Stimulated activated CD4-positive, alpha-beta T cell treated with anti-CD3 and anti-CD28 coated beads, Interleukin-12 subunit alpha, Interleukin-12 subunit beta, amount 100 ng/mL, for 48 hours (primary cell): ENCODE measurements at places on chromosomes 2 and 18.

DNA sequence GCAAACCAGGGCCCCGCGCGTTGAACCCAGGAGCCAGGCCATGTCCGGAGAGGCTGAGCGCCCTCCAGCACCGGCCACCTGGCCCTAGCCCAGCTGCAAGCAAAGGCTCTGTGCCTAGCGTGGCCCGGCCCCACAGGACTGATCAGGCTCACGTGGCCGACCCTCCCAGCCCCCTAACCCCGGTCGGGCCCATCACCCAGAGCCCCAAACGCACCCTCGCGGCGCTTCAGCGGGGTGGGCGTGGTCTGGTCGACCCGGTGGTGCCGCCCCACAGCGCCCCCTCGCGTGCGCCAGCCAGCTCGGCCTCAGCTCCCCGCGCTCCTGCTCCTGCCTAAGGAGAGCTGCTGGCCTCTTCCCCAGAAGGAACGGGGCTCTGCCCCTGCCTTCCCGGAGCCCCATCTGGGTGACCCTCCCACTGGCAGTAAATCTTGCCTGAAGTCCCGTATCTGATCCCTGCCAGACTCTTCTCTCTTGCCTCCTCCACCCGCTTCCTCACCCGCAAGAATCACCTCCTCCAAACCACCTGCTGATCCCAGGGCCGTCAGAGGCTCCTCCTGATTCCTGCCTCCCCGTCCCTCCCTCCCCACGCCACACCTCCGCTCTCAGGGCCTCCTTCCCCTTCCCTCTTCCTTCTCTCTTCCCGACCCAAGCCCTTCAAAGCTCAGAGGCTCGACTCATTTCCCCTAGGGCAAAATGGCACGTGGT, 12.3 kb upstream of the TEX51 start:
- peak; percentile 50 for DNase-seq

DNA sequence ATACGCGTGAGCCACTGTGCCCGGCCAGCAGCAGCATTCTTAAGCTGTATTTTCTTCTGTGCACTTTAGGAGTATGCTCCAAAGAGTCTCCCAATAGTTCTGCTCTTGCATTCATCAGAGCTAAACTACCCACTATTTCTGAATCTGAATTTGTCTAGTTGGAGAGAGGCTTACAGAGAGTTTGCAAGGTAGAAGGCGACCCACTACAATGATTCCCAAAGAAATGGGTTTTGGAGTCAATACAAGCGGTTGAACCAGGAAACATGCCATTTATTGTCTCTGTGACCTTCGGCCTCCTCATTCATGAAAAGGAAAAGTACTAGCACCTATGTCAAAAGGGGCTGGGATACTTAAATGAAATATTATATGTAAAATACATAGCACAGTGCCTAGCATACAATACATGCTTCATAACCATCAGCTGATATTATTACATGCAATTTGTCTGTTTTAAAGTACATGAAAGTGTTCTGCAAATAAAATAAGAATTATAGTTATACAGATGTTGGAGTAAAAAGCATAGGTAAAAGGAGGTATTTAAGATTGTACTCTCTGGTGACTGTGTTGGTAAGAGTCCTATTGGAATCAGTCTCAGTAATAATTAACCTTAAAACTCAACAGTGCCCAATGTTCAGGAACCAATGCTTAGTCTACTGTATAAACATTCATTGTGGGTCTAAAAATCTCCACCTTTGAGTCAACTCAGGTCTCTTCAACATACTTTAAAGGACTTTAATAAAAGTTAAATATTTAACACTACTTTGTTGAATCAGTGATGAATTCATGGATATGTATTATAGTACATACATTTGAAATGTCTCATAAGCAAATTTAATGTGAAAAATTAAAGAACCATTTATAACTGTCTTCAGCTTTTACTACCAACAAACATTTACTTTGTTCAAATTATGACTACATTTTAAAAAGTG, 89.8 kb upstream of the GRB14 start:
- no peak for DNase-seq

- no peak for DNase-seq
Observed at GRCh38 chr2:100820523-100821254, 750 bp downstream of the NPAS2 start.

GRCh38 chr18:12608301-12608700, 49.6 kb downstream of the SPIRE1 start:
- DNase-seq: no peak

GRCh38 chr2:20153131-20153851, 71.6 kb downstream of the SDC1 start:
- DNase-seq: no peak

GRCh38 chr18:35050028-35050546, 8.9 kb downstream of the MAPRE2 start:
- DNase-seq: no peak

- DNase-seq: no peak
Observed at GRCh38 chr2:153388246-153388645, 90.3 kb downstream of the RPRM start.

DNA sequence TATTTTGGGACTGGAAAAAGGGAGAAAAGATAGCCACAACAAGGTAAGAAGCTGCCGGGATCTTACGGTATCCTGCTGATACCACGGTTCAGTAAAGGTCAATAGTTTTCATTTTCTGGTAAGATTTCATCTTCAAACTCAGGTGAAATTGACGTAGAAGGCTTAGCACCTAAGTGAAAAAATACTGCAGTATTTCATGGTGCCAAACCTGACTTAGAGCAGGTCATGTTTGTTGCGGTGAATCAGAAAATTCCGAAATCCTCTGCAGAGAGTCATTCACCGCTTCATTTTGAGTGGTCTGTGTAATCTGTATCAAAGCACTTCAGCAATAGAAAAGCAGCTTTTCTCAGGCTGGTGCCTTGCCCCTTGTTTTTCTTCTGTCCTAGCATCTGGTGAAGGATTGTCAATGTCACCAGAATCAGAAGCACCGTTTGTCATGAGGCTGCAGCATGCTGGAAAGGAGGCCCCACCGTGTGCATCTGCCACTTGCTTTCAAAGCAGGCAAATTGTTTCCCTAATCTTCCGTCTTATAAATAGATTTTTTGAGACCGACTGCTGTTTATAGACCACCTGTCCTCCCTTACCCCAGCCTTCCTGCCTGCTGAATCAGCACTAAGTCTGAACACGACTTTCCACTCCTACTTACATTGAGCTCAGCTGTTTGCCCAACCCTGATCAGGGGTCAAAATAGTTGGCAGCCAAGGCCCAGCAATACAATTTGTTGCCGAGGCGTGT, 156.3 kb downstream of the EML6 start:
- no peak for DNase-seq

GRCh38 chr18:57443247-57443646, 8.1 kb downstream of the ONECUT2 start:
- no peak for DNase-seq

- DNase-seq: no peak
Observed at GRCh38 chr18:64180617-64181016, 31.7 kb upstream of the LINC00305 start.
